ENCODE measurements at places on chromosomes 12 and 14.

- no peak for DNase-seq
These were observed 157.4 kb downstream of the PTCSC3 start for GRCh38 chr14:36019126-36019525.

DNA sequence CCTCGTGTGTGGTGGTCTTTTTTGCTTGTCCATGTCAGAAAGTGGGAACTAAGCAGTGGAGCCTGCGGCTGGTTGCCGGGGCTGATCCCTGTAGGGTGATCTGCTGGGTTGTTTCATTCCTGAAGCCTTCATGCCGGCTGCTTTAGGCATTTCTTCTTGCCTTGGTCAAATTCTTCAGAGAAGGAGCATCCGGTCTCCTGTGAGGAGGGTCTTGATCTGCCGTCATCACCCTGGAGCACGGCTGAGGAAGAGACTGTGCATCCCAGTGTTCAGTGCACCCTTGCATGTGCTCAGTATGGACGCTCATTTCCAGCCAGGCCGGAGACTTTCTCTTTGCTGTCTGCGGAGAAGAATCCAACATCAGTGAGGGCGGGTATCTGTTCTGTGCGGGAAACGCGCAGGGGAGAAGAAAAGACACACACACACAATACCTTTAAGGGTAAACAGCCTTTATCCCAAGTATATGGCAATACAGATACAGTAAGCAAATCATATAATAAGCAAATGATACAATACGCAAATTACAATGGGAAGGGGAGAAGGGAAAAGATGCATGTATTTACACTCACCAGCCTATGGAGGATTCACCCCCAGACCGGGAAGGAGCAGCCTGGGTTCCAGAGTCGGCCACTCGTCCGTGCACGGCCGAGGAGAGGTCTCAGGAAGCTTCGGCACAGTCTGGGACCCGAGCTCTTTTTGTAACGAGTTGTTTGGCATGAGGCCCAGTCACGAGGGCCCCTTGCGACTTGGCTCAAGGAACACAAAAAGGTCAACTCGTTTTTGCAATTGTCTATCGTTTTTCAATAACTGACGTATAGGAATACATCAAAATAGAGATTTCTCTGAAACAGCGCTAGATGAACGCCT, 1366.8 kb upstream of the TMEM132C start:
- DNase-seq: no peak

GRCh38 chr12:95959107-95959506, 16.0 kb downstream of the AMDHD1 start:
- DNase-seq: peak; percentile 60

DNA sequence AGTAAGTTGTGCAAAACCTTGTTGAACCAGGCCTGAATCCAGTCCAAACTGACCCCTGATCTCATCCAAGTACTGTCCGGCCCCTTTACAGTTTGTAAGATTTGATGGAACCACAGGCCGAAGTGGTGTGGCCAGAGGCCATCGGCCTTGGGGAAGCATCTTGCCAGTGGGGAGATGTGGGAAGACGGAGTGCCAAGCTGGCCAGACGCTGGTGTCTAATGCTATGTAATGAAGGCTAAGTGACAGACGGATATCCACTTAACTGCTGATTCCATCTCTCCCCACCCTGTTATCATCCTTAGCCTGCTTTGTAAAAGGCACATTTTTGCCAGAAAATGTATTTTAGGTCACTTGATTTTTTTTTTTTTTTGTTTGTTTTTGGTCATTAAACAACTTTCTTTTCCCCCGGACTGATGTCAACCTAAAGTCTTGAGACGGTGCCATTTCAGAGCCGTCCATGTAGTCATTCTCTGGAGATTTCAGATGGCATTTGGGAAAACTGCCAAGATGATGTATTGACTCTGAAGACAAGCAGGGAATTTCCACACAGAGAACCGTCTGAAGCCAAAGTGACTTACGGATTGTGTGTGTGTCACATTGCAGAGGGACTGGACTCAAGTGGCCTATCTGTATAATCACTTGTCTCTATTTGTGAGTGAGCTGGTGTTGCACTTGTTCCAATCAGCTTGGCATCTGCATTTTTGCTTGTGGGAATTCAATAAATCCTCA, 86.5 kb upstream of the MANSC4 start:
- DNase-seq: peak; percentile 94

DNA sequence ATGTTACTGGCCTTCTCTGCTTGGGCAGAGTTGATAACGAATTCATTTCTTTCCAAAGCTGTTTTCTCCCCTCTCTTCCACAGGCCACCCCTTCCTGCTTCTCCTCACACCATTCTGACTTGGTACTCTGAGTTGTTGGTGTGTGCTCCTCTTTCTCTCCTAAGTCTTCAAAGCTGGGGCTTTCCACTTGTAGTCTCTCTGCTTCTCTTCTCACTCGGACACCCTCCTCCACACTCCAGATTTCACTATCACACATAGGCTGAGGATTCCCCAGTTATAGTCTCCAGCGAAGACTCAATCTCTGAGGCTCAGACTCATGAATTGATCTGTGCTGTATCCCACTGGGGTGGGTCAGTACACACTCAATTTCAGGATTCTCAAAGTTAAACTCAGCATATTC, 201.0 kb downstream of the SSPN start:
- no peak for DNase-seq
